GM12891 (cell line): ENCODE measurements at places on chromosomes 6 and 20.

DNA sequence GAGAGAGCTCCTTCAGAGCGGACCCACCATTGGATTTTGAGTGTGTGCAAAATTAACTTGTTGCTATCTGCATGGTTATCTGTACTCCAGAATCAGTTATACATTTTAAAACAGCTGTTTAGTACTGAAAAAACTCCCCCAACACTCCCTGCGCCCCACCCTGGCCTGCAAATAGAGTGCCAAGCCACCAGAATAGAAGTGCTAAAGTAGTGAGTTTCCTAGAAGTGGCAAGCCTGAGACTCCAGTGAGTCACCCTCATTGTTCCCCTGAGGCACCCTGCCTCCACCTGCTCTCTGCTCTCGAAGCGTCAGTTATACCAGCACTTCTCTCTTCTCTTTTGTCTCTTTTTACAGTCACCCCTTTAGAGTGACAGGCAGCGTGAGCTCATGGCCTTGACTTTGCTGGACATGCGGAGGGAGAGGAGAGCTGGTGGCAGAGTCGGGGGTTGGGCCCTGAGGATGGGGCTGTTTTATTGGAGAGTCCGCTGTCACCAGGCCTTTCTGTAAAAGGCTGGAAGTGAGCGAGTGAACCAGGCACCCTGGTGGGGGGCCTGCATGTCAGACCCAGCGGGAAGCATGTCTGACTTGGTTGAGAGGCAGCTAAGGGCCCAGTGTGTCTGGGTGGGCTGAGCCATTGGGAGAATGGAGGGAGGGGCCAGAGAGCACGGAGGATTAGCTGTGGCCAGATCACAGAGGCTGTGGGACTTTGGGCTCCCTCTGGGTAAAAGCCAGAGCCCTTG lies 10.4 kb downstream of the IGF2R start:
- no peak for DNase-seq

DNA sequence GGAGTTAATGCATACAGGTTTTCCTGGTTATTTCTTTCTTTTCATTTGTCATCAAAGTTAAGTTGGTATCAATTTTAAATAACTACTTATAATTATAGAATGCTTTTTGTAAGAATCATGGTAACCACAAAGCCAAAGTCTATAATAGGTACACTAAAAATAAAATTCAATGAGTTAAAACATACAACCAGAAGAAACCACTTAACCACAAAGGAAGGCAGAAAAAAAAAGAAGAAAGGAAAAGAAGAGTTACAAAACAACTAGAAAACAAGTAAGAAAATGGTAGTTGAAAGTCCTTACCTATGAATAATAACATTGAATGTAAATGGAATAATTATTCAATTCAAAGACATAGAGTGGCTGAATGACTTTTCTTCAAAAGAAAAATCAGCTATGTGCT lies 45.6 kb downstream of the THBS2 start:
- DNase-seq, result no peak

GRCh38 chr20:51306521-51307358 lies 235.8 kb downstream of the NFATC2 start:
- DNase-seq, result peak; percentile 80

- no peak for DNase-seq
Measured at GRCh38 chr6:137389150-137389704, 105.0 kb downstream of the OLIG3 start.

- DNase-seq, result no peak
Measured at GRCh38 chr6:99121748-99122147, 174.0 kb upstream of the FBXL4 start.

DNA sequence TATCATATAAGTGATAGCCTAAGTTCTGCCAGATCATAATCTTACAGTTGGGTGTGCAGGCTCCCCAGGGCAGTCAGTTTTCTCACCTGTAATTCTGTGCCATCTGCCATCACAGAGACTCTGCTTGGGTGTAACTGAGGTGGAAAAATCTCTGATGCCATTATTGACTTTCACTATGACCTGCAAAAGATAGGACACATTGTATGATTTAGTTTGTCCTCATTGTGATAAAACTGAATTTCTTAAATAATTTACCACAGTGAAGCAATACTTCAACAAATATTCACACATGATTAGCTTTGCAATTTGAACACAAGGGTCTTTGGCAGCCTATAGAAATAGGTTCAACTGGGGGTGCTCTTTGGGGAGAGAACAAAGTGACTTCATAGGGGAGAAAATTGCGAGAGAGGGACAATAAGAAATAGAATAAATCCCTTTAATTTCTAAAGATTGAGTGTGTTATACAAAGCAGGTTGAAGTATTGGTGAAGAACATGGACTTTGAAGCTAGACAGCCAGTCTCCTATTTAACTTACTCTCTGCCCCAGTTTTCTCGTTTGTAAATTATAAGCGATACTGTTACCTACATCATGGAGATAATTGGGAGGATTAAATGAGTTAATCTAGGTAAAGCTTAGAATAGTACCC lies 27.3 kb downstream of the FAM229B start:
- DNase-seq, result no peak

GRCh38 chr6:118334634-118335033 lies 213.5 kb upstream of the PLN start:
- DNase-seq, result no peak

DNA sequence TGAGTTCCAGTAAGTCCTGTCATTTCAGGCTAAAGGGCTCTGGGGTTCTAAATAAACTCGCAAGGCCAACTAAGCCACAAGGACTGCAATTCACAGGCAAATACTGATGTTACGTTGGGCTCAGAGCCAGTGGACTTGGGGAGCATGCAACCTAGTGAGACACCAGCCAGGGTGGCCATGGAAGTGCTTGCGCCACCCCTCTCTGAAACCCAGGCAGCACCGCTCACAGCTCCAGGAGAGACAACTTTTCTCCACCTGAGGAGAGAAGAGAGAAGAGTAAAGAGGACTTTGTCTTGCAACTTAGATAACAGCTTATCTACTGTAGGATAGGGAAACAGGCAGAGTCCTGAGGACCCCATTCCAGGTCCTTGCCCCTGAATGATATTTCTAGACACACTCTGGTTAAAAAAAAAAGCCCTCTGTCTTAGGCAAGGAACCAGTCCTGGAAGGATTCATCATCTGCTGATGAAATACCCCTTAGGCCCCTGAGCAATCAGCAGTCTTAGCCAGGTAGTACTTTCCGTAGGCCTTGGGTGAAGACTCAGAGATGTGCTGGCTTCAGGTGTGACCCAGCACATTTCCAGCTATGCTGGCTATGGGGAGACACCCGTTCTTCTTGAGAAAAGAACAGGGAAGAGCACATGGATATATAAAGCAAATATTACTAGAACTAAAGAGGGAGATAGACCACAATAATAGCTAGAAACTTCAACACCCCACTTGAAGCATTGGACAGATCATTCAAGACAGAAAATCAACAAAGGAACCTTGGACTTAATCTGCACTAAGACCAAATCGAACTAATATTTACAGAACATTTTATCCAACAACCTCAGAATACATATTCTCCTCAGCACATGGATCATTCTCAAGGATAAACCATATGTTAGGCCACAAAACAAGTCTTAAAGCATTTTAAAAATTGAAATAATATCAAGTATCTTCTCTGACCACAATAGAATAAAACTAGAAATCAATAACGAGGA lies 31.5 kb upstream of the TBC1D32 start:
- DNase-seq, result no peak

DNA sequence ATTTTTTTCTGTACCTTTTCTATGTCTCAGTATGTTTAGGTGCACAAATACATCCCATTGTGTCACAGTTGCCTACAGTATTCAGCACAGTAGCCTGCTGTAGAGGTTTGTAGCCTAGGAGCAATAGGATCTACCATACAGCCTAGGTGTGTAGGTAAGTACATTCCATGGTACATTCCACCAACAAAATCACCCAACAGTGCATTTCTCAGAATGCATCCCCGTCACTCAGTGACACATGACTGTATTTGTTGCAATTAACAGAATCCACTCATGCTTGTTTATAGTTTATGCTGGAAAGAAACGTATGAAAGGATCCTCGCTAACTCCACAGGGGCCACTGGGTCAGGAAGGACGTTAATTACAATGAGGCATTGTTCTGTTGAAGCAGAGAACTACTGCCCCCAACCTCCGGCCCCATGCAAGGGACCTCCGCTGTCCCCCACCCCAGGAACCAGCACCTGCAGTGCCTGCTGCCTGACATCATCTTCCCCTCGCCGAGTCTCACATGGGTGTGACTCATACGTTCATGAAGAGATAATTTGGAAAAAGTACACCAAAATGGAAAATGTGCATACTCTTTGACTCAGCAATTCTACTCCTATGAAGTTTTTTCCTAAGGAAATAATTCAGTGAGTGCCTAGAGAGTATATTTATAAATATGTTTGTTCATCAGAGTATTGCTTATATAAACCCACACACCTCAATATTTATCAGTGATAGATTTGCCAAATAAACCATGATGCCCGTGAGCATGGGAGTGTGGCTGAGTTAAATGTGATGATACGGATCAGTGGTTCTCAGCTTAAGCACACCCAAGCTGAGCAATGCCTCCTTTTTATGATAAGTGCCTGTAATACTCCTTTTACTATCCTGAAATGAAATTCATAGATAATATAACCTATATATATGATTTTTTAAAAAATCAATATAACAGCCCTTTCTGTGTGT lies 156.4 kb upstream of the ECI2 start:
- no peak for DNase-seq

- no peak for DNase-seq
Measured at GRCh38 chr6:165599121-165599520, 63.9 kb downstream of the PDE10A start.

DNA sequence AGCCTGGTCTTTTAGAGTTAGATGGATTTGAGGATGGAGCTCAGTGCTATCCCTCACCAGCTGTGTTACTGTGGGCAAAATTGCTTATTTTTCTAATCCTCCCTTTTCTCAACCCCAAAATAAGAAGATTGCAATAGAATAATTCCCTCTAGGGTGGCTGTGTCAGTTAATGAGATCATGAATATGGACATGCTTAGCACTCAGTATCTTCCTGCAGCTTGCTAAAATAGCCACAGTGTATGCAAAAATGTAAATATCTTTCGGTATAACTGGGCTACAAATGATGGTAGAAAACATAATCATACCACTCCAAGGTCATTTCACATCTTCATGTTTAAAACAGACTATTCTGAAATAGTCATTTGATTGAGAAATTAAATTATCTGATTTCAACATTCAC lies 35.7 kb downstream of the ZNF334 start:
- DNase-seq, result no peak

- no peak for DNase-seq
Measured at GRCh38 chr6:2259002-2259494, 13.6 kb upstream of the GMDS start.

DNA sequence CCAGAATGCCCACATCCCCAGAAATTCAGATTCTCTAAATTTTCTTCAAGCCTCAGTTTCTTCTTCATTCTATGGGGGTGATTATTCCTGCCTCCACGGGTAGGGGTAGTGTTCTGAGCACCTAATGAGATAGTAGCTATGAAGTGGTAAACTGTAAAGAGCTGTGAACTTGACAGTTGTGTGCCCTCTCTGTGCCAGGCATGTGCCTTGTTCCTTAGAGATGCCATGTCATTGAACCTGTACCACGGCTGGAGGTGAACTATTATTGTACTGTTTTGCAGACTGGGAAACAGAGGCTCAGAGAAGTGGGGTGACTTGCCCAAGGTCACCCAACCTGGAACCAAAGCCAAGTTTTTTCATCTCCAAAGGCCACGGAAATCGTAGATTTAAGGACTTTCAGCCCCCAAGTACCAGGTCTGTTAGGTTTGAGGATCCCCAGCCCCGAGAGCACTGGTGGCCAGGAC lies 67.7 kb upstream of the SIRPA start:
- no peak for DNase-seq

DNA sequence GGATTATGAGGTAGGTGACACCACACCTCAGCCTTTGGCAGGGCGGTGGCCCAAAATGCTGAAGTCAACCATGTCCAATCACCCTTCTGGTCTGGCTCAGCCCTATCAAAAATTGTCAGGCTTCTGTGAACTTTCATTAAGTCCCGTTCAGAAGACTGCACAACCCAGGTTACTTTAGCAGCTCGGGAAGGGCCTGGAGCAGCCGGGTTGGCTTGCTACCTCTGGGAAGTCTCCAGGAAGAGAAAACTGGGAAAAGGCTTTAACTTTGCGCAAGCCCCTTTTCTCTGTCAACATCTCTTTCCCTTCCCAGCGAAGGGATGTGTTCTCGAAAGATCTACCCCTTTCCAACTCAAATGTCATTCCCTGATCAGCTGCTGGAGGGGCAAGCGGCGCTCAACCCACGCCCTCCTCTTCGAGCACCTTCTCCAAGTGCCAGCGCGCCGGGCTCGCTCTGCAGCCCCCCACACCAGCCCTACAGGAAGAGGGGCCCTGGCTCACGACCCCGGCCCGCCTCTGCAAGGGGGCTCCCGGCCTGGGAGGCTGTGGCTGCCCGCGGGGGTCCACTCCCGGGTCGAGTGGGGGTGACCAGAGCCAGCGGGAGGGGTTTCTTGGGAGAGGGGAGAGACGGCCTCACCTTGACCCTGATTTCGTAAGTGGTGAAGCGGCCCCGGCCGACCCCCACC lies 573 bp downstream of the SNX3 start:
- peak; percentile 16 for DNase-seq

- DNase-seq, result no peak
Measured at GRCh38 chr6:40799296-40800140, 212.4 kb upstream of the LRFN2 start.

GRCh38 chr20:697826-698225 lies 22.2 kb upstream of the SCRT2 start:
- DNase-seq, result no peak

GRCh38 chr6:69668916-69669315 lies 127.9 kb downstream of the LMBRD1 start:
- DNase-seq, result no peak

DNA sequence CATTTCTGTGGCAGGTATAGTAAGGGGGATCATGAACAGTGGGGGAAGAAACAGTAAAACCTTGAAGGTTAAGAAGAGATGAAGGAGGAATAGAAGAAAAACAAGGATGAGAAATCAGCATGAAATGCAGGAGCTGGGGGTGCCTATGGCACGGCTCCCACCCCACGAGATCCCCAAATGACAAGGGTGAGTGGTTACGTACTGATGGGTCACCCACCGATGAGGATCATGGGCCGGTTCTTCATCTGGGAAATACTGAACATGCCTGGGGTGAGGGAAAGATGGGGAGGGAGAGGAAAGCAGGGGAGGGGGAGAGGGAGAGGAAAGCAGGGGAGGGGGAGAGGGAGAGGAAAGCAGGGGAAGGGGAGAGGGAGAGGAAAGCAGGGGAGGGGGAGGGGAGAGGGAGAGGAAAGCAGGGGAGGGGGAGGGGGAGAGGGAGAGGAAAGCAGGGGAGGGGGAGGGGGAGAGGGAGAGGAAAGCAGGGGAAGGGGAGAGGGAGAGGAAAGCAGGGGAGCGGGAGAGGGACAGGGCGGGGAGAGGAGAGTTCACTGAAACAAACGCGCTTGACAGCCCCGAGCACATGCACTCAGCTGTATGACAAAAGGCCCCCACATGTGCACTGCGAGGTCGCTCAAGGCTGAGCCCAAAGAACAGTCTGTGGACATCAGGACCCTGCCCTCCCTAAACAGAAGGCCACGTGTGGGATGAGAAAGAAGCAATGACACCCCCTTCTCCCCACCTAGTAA lies 25.3 kb downstream of the MOCS1 start:
- no peak for DNase-seq

DNA sequence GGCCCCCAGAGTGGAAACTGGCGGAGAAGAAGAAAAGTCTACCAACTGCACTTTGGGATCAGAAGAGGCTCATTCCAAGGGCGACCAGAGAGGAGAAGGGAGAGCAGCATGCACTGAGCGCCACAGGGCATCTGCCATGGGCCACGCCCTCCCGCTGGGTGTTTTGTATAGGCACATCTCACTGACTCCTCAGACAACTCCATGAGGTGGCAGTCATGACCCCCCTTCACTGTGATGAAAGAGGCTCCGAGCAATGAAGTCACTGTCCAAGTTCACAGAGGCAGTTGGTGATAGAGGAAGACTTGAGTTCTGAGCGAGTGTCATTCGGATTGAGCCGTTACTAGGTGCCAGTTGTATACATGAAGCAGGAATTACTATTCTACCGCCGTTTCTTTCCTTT lies 15.4 kb downstream of the BPIFB1 start:
- DNase-seq, result no peak
